ENCODE measurements at places on chromosomes 4 and X.

- no peak for DNase-seq
Observed at GRCh38 chrX:116342903-116343302, 93.5 kb upstream of the SLC6A14 start.

GRCh38 chr4:116632269-116632668 lies 453.1 kb downstream of the TRAM1L1 start:
- no peak for DNase-seq

DNA sequence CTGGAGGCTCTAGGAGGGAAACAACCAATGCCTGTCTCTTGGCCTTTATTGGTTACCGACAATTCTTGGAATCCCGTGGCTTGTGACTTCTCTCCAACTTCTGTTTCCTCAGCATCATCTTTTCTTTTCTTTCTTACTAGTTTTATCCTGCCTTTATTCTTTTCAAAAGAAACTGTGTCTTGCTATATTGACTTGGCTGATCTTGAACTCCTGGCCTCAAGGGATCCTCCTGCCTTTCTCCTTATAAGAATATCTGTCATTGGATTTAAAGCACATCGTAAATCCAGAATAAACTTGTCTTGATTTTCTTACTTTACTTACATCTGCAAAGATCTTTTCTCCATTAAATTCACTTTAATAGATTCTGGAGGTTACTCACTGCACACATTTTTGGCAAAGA lies 49.9 kb upstream of the UGT2B10 start:
- DNase-seq: no peak

DNA sequence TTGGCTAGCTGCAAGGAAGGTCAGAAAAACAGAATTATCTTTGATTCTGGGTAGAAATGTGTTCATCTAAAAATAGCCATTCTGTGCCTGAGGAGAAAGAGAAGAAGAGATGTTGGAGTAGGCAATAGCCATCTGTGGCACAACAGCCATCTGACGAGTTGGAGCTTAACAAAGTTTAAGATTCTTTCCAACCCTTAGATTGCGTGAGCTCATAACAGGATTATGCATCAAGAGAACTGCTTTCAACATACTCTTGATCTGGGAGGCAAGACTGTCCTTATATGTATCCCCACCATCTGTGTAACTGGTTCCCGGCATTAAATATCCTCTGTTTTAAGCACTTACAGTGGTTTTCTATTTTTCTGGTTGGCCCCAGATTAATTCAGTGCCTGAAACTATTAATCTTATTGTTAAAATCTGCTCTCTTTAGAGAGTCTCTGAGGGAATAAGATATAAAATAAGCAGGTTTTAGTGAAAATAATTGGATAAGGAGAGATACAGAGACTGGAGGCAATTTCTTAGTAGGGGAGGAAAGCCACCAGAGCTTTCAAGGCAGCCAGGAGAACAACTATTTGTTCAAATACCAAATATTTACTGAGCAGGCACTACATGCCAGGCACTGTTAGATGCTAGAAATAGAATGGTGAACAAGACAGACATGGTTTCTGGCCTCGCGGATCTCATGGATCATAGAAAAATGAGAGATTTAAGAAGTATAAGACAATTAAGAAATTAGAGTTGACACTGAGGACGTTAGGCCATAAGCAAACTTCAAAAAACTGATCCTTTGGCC lies 398.0 kb downstream of the SMARCA1 start:
- DNase-seq: no peak
